ENCODE measurements at places on chromosomes 4 and X.

DNA sequence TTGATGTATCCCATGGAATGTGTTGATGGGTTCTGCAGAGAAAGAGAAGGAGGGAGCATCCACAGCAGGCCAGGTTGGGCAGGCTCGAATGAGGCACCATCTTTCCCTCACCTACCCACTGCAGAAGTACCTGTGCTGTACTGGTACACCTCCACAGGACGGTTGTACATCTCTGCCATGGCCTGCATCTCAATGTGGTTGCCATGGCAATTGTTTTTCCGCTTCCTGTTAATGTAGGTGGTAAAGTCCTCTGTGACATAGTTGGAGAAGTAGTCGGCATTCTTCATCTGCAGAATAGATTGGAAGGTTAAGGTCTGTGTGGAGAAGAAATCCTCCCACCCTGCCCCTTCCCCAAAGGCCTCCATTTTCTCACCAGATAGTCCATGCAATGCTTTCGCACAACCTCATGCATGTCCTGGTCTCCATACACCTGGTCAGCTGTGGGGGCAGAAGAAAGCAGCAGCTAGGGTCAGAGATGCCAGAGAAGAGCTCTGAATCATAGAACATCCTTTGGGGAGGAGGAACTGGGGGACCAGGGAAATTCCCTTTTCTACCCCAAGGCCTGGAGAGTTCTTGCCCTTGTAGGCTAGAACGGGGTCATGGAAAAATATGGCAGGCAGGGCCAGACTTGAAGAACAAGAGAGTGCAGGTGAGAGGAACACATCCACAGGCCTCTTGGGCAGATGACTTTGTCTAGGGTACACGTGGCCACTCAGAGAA, 15.9 kb upstream of the PIM2 start:
- no peak for DNase-seq

DNA sequence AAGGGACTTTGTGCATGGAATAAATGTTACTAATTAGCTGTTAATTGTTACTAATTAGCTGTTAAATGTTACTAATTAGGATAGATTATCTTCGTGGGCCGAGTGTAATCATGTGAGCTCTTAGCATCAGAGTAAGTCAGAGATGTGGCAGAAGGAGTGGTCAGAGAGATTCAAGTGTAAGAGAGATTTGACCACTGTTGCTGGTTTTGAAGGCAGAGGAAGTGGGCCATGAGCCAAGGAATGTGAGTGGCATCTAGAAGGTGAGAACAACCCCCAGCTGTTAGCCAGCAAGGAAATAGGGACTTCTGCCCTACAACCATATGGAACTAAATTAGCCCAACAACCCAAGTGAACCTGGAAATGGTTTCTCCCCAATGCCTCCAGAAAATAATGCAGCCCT, 28.2 kb downstream of the ODAPH start:
- no peak for DNase-seq

DNA sequence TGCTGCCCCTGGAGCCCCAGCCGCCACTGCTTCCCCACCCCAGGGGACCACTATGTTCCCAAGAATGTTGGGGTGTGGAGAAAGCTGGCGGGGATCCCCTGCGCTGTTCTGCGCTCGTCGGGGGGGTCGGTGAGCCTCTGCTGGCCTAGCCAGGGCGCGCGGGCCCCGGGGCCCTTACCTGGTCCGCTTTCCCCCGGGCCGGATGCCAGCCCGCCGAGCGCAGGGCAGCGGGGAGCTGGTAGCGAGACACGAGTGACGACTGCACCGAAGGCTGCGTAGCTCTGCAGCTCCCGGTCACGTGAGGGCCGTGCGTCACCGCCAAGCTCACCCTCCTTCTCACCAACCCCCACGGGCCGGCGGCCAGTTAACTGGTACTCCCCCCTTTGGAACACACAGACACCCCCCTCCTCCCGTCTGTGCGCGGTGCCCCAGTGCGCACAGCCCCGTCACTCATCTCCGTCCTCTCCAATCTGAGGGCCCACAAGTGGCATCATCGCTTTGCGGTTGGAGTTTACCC, at the start of gene BEX1:
Gene BEX1 (minus strand): TSS at position 254 of the 517 bp plus-strand sequence. CDS start 897 bp downstream, outside the sequence.
- no peak for DNase-seq

DNA sequence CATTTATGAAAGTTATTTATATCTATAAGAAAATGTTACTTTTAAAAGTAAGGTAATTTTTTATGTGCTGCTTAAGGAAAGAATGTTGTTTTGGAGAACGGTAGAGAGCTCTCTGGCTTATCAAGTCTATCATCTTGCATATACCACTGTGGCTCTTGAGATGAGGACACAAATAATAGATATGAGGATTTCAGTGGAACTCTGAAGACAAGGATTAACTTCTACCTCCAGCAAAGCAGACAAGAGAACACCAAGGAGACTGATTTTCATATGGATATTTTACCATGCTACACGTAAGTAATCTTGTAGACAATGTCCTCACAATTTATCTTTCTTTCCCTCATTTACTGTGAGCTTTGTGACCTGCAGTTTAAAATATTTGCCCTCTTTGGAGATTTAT, 557.5 kb upstream of the NDST4 start:
- DNase-seq = no peak

DNA sequence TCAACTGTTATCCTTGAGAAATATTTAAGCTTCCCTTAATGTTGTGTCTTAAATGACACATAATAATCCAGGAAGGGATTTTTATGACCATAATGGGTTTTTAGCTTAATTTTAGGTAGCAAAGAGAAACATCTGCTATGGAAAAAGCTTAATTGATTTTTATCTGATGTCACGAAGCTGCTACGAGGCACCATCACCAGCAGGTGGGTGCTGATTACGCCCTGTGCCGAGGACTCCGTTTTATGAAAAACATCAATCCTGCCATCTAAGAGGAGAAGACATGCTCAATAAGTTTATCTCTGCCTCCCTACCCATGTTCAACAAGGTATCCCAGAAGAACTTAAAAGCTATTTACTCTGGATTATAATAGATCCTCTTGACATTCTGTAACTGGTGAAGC, 280.6 kb upstream of the ZFP42 start:
- DNase-seq = no peak

DNA sequence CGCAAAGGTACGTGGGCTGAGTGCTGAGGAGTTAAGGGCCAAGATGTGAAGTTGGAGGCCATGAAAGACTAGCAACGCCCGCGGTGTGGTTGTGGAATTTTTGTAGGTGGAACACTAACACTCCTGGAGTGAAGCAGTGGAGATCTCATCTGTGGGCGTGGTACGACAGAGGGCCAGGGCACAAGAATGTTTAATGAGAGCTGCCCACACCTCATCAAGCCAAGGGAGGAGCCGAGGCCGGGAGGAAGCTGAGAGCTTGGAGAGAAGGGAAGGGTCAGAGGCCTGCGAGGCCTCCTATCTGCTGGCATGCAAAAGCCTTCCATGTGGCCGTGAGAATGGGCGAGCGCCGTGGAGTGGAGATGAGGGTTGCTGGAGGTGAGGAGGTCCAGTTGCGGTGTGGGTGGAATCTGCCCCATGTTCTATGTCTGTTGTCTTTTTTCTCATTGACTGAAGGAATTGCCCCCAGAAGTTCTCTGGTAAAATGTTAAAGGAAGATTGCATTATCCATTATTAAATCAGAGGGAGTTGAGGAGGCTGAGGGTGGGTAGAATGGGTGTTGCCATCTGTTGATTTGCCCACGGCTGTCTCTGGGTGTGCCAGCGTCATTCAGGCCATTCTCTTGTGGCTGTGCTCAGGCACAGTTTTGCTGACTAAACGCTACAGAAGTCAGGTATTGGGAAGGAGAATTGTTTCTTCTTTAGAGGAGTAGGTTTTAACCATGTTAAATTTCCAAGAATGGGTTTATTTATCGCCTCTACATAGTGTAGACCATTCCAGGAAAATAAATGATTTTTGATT, 19.8 kb downstream of the SNX25 start:
- DNase-seq = no peak
